ENCODE measurements at places on chromosomes 12 and 14.

DNA sequence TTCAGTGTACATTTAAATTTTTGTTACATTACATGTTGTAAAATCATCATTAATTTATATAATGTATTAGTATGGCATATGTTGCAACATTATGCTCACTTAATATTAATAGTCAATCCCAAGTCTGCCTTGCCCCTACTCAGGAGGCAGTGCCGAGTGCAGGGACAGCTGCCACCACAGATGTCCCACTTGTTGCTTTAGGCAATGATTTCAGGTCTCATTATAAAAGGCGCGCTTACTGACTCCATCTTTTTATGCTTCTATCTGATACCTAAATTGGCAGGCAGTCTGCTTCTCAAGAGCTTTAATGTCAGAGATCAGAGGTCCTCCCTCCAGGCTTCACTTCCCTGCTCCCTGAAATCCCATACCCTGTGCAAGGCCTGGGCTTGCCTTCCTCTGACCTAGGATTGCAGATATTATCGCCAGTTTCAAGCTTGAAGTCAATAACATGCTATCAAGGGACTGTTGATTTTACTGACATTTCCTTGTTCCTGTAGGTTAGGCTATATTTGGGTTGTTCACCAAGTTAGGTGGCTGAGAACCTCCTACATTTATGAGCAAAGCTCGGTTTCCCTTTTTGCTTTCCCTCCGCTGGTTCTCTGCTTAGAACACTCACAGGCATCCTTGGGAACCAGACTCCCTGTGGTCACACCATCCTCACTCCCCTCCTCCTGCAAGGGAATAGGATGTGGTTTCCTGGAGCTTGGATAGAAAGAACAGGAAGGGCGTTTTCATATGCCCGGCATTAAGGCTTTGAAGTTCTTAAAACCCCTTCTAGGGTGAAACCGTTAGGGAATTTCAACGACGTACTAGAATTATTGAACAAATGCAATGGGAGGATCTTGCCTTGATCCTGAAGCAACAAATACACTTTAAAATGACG is 208.4 kb upstream of the FKBP4 start:
- no peak for DNase-seq

GRCh38 chr14:54278087-54278486 is 118.7 kb upstream of the CDKN3 start:
- DNase-seq: no peak

GRCh38 chr14:57089901-57090300 is 178.8 kb downstream of the EXOC5 start:
- DNase-seq: no peak

GRCh38 chr12:91364471-91365184 is 182.0 kb upstream of the DCN start:
- no peak for DNase-seq

DNA sequence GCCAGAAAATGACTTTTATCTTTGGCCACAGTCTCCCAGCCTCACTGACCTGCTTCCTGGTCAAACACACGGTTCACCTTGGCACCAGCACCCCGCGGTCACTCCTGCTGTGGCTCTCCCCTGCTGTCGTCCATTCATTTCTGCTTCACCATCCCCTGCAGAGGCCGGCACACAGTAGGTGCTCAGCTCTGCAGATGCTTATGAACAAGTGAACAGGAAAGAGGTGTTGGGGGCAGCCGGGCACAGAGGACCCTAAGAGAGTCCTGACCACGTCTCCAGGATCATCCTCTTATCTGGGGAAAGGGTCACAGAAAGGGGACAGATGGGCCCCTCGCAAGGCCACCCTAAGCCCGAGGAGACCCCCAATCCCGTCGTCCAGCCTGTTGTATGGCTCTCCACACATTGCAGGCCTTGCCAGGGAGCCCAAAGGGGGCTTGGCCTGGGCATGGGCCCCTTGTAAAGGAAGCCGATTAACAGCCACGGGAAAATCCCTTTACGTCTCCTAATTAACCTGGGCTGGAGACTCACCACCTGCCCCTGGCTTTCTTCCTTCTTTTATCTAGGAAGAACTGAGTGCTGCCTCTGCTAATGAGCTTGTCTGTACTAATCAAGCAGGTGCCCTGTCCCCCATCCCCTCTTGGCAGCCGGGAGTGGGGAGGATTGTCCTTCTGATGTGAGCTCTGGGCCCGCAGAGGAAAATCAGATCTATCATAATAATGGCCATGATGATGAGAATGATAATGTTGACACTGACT is 119.2 kb downstream of the AACS start:
- no peak for DNase-seq

DNA sequence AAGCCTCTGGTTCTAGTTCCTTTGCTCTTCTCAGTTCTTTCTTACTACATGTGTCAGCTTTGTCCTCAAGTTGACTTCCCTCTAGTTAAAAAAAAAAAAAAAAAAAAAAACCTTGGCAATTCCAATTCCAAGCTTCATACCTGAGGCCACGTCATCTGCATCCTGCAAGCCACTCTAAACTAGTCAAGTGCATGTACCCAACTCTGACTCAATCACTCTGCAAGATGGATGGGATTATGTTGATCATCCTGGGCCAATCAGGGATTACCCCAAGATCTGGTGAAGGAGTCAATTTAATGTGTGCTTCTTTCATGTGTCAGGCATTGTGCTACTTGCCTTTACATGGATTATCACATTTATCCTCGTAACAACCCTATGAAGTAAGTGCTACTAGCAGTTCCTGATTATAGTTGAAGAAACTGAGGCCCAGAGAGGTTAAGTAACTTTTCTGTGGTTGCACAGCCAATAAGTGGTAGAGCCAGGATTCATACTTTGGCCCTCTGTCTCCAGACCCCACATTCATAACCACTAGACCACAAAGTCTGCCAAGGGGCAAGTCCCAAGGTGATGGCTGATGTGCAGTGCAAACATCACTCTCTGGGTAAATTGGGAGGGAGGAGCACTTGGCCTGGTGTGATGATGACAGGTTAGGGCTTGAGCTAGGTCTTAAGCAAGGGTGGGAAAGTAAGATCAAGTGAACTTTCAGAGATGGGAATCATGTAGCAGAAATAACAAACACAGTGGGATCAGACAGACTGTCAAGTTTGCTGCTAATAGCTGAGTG is 17.3 kb upstream of the CCND2 start:
- DNase-seq: no peak

DNA sequence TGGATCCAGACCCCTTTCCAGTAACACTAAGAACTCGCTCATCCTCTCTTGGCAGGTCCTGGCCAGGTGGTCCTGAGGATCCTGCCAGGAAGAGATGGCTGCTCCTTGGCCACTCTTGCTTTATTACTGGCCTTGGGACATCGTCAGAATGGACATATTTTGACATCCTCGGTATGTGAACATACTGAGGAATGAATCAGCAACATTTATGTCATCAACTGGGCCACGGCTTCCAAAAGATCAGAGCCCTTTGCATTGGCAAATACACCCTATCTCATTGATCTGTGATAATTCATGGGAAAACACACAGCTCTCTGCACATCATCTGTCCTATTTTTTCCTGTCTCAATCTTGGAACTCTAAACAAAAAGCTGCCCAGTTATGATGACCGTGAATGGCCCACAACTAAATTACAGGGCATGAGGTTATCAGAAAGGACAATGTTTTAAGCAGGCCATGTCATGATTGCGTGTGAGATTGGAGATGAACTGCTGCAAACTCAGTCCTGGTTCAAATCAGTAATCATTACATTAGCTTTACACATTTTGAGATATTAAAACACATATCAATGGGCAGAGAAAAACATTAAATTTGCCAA is 1325.8 kb downstream of the AACS start:
- DNase-seq: no peak

GRCh38 chr14:94659256-94659655 is 47.1 kb downstream of the SERPINA3 start:
- DNase-seq: no peak

Data from activated CD4-positive, alpha-beta T cell treated with anti-CD3 and anti-CD28 coated beads for 1 hour (primary cell).